ENCODE measurements at places on chromosomes 5 and 9.

DNA sequence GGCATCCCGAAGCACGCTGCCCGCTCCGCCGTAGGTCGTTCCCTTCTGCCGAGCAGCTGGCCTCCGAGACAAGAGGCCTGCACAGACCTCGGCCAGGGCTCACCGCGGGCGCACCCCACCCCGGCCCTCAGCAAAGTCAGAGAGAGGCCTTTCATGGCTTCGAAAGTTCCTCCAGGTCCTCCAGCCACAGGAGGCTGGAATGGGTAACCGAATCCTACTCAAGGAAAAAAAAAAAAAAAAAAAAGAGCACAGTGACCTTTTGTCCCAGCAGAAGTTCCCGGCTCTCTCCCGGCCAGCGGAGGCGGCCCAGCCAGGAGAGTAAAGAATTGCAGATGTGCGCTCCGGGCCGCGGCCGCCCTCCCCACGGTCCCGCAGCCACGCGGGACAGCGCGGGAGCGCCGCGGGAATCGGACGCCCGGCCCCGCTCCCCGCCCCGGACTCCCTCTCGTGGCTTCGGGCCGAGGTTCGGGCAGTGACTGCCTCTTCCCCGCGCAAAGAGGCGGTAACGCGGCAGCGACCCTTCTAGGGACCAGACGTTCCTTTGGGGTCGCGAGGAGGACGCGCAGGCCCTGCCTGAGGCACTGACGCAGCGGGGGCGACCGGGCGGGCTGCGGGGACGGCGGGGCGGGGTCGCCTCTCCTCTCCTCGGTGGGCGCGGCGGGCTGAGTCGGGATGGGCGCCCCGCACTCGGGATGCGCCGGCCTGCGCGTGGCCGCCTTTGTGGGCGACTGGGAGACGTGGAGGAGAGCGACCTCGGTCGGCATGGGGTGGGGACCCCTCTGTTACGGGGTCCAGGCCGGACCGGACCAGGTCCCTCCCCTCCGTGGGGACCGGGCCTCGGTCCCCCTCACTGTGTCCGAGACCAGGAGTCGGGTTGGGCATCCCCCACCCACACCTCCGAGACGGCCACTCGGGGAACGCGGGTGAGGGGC is 754 bp downstream of the GFPT2 start:
- no peak for DNase-seq

DNA sequence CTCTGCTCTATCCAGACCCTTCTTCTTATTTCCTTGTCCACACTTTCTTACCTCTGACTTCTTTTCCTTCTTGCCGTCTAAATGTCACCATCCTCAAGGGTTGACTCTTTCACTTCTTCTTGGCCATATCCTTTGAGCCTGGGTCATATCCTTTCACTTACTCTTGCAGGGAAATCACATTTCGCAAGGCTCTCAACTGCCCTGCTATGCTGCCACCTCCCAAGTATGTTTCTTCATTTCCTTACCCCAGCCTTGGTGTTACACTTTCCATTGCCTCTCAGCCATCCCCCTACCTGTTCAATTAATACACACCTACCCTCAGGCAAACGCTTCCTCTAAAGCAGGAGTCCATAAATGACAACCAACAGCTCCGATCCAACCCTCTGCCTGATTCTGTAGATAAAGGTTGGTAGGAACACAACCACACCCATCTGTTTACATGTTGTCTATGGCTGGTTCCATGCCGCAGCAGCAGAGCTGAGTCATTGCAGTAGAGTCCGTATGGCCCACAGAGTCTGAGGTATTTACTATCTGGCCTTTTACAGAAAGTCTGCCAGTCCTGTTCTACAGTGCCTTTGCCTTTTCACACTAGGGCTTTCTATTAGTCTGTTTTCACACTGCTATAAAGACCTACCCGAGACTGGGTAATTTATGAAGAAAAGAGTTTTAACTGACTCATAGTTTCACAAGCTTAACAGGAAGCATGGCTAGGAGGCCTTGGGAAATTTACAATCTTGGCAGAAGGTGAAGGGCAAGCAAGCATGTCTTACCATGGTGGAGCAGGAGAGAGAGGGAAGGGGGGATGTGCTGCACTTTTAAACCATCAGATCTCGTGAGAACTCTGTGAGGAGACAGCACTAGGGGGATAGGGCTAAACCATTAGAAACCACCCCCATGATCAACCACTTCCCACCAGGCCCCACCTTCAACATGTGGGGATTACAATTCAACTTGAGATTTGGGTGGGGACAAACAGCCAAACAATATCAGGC is 97.9 kb downstream of the SV2C start:
- no peak for DNase-seq

DNA sequence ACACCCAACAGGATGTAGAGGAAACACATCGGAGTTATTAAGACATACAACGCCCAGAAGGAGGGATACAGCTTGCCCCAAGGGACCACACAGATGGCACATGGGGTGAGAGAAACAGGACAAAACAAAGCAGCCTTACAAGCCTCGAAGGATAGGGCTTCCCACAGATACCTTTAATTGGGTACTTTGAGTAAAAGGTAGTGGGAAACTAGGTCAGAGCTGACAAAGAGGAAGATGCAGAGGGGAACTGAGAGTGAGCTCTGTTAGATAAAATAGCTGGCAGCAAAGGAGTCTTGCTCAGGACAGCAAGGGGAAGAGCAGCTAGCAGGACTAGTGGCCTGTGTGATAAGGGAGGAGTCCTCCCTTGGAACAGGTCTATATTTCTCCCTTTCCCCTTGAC is 48.2 kb downstream of the OTP start:
- DNase-seq = no peak

GRCh38 chr5:15844871-15845270 is 334.7 kb downstream of the MARCHF11 start:
- no peak for DNase-seq

DNA sequence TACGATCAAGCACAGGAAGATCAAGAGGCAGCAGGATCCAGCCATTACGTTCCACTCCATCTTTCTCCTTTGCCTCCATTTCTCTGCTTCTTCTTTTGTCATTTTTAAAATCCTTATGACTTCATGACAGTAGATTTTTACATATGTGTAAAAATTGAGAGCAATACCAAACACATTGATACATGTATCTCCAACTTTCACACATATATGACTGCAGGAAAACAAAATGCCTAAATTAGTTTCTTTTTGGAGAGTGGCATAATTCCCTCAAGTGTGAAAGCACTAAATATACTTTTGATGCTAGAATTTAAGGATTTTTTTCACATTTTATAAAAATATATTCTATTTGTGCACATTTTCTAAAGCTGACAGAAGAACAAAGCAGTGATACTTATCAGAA is 8.6 kb upstream of the ZNF608 start:
- DNase-seq = no peak

DNA sequence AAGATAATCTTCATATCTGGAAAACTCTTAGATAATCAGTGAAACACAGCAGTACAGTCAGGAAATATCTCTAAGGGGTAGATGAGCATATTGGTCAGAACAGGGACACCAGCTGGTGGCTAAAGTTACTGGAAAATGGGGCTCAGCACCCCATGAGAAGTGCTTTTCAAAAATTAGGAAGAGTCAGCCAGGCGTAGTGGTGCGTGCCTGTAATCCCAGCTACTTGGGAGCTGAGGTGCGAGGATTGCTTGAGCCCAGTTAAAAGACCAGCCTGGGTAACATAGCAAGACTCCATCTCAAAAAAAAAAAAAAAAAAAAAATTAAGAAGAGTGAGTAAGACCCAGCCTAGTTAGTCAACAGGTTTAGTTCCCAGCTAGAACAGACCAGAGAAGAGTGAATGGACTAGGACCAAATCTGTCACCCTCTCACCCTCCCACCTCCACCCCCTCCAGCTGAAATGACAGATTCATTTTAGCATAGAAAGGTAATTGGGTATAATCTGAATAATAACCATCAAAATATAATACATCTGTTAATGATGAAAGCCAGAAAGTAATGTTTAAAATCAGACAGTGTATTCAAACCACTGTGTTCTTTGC is 120.9 kb downstream of the CDC42SE2 start:
- DNase-seq = no peak

- no peak for DNase-seq
These were observed 68.1 kb upstream of the TAS2R1 start for GRCh38 chr5:9698125-9698826.

GRCh38 chr9:30575691-30576090 is 1808.8 kb upstream of the ACO1 start:
- DNase-seq = peak; percentile 64

DNA sequence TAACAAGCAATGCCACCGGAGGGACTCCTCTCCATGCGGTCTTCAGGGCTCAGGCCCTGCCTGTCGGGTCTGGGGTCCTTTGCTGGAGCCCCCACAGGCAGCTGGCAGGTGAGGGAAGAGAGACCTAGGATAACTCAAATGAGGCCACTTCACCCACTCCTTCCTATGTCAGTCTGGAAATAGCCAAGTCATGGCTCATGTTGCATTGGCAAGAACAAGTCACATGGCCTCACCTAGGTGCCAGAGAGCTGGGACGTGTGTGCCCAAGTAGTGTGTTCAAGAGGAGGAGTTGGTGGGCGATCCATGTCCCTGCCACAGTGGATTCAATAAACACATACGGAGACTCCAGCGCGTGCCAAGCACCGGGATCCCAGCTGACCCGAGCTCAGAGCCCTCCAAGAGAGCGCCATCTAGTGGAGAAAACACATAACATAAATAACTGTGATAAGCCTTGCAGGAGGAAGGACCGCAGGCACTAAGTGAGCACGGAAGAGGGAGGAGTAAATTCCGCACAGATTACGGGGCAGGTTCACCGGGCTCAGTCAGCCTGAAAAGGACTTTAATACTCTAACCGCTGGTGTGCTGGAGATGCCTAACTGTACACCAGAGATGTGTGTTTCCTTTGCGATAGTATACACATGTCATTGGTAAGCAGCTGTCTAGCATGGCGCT is 580.8 kb downstream of the CCDC171 start:
- peak; percentile 27 for DNase-seq

DNA sequence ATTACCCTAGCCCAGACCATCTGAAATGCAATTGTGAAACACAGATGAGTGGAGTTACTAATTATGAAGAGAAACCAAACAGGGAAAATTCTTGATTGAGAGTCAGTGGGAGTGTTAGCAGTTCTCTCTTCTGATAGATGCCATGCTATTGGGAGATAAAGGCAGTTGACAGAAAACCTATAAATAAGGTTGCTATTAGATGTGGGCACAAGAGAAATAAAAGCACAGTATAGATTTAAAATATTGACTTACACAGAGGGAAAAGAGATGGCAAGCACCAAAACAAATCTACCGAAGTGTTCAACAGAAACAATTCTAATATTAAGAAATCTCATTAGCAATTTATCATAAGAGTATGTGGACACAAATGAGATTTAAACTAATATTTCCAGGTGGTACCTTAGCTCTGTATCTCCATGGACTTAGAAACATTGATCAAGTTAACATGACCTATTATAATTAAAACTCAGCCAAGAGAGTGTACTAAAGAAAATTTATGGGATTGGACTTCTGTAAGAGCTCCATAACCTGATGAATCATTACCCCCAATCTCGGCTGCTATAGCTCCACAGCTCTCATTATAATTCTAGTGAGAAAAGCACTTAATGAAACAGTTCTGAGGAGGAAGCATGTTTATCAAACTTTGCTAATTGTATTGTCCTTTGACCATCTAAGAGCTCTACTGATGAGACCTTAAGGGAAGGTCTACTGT is 665.0 kb upstream of the RIOK2 start:
- DNase-seq = no peak

DNA sequence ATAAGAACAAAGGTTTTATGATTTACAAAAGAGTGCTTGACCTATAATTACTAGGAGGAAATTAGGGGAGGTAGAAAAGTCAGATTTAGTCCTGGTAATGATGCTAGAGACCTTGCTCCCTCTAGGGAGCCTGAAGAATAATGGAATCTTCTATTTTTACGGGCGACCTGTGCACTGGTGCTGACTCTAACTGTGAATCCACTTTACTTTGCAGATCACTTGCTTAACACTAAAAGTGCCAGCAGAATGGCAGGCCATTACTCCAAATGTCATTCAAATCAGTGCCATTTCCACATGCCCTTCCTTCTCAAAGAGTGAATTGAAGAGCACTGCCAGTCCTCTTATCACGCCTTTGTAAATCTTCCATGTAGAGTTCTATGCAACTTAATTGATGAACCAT is 359.4 kb upstream of the ARRDC3 start:
- DNase-seq = no peak

DNA sequence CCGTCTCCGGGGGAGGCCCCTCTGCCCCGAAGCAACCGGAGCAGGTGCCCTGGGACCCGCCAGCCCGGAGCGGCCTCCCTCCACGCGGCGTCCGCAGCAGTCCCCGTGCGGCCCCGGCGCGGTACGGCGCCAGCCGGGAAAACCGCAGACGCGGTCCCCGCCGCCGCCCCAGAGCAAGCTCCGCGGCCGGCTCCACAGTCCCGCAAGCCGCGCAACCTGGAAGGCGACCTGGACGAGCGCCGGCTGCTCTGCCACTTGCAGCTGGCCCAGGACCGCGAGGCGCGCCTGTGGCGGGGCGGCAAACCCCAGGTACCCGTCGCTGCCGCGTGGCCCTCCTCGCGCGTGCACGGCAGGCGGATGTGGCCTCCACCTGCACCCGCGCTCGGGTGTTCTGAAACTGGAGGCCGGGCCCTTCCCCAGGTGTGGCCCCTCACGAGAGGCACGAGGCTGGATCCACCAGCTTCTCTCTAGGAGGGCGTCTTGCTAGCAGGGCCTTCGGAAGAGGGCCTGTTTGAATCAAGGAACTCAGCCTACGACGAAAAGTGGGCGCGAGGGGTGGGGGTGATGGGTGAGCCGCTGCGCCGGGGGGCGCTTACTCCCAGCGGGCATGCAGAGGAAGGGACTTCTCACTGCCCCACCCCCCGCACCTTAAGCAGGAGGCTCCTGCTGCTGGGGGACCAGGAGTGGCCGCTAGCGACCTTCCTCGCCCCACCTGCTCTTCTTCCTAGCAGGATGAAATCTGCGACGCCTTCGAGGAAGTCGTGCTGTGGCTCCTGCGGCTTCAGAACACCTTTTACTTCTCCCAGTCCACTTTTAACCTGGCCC is 602 bp downstream of the CCNI2 start:
- no peak for DNase-seq

DNA sequence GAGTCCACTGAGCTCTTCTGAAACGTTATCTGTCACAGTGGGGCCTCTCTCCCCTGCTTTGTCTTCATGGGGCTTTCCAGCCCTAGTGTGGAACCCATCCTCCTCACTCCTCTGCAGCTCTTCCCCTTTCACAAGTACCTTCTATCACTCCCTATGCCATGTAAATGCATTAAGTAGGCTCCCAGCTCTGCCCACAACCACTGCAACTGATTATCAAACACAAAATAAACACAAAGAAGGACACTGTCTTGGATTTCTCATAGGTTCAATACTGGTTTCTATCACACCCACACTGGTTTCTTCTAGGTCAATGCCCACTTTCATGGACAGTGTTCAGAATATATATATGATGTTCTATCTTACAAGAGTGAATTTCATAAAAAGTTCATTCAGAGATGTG is 139.4 kb downstream of the GNAQ start:
- DNase-seq = no peak

DNA sequence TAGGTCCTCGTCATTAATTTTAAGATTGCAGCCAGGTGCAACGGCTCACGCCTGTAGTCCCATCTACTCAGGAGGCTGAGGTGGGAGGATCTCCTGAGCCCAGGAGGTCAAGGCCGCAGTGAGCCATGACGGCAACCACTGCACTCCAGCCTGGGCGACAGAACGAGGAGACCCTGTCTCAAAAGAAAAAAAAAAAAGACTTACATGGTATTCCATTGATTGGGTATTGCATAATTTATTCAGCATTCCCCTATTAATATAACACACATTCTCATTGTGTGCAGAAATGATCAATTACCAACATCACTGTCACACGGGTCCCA is 62.9 kb downstream of the DUSP1 start:
- DNase-seq = no peak

All from NCI-H2029 treated with DMSO at 0.1 percent for 48 hours (cell line).